ENCODE measurements at places on chromosomes 12 and 14.

DNA sequence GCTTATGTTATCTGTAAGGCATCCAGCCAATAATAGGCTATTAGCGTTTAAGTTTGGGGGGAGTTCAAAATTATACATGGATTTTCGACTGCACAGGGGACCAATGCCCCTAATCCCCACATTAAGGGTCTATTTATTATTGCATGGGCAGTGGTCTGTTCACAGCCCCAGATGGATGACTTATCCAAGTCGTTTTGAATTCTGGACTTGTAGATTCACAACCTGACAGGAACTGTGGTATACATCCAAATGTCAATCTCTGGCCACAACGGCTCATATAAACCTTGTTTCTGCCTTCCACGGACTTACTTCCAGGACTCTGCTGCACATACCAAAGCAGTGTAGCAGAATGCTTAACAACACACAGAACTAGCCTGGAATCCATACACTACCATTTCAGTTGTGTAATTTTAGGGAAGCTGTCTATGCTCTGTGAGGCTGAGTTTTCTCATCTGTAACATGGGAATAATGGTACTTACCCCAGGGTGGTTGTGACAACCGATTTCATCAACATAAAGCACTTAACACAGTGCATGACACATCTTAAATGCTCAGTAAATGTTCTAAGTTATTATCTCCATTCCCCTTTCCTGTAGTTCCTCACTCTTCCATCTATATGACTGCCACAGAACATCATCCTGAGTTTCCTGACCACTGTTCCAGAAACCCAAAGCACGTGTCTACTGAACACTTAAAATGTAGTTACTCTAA is 3.7 kb downstream of the DDX24 start:
- no peak for DNase-seq

GRCh38 chr12:64192644-64193444 is 29.3 kb downstream of the KICS2 start:
- DNase-seq = no peak

DNA sequence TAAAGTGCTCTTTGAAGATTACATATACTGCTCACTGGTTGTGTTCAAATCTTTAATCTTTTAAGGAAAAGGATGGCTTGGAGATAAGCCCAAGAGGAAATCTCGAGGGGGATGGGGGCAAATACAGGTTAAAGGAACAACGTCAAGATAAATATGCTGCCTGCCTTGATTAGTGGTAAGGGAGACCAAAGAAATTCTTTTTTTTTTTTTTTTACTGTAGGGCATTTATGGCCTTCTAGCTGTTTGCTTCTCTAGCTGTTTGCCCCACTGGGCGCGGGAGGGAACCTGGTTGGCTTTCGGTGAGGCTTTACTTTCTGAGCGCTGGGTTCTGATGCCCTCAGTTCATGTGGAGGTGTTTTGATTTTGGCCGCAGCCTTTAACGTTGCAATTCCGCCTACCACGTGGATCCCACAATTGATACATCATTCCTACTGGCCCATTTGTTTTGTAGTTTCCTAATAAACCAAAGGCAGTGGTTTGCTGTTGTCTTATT is 5.7 kb downstream of the CCND2 start:
- DNase-seq = no peak

GRCh38 chr12:24206621-24207020 is 257.2 kb upstream of the SOX5 start:
- no peak for DNase-seq

DNA sequence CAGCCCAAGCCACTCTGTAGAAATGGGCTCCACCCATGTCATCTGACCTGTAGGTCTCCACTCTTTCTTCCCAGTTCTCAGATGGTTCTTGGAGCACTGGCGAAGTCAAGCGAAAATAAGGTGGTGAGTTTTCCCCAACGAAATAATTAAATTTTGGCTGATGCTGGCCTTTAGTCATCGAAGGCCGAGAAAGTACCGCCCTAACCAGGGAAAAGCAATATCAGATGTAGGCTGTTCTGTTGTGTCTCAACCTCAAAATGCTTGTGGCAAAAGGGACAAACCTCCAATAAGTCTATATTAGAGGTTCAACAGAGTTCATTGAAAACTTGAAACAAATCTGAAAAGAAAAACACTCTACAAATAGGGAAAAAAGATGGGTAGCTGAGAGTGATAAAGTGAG is 48.6 kb upstream of the BCAT1 start:
- no peak for DNase-seq

DNA sequence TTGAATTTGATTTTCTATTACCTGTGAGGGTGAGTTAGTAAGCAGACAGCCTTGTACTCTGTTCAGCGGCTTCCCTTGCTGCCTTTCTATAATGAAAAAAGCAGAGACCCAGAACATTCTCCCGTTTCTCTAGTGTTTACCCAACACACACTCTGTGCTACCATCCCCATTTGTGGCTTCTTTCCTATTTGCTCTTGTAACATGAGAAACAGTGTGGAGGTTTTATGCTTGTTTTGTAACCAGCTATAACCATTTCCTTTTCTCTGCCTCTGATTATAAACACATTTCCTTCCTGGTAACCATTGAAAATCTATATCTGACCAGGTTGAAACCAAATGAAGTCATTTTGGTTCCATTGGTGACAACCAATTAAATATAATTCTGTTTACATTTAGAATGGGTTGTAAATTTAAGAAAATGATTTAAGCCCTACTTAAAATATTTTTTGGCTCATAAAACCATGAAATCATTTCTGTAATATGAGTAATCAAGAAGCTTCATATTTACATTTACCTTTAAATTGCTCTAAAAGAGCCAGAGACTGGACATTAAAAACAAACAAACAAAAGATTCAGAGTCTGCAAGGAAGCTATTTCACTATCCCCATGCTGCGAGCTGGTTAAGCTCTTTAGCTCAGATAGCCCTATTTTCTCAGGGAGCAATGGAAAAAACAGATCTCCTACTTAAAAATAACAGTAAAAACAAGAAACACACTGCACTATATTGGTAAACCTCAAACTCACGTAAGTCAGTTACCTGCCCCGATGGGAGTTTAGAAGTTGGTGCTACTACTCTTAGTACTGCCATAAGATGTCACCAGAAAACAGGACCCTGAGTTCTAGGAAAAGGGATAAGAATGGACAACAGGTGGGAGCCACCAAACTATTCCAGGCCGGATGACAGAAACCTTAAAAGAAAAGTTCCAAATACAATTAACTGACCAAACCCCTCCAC is 206.5 kb upstream of the EEA1 start:
- no peak for DNase-seq

GRCh38 chr14:56741325-56741724 is 69.0 kb downstream of the OTX2 start:
- DNase-seq = no peak

DNA sequence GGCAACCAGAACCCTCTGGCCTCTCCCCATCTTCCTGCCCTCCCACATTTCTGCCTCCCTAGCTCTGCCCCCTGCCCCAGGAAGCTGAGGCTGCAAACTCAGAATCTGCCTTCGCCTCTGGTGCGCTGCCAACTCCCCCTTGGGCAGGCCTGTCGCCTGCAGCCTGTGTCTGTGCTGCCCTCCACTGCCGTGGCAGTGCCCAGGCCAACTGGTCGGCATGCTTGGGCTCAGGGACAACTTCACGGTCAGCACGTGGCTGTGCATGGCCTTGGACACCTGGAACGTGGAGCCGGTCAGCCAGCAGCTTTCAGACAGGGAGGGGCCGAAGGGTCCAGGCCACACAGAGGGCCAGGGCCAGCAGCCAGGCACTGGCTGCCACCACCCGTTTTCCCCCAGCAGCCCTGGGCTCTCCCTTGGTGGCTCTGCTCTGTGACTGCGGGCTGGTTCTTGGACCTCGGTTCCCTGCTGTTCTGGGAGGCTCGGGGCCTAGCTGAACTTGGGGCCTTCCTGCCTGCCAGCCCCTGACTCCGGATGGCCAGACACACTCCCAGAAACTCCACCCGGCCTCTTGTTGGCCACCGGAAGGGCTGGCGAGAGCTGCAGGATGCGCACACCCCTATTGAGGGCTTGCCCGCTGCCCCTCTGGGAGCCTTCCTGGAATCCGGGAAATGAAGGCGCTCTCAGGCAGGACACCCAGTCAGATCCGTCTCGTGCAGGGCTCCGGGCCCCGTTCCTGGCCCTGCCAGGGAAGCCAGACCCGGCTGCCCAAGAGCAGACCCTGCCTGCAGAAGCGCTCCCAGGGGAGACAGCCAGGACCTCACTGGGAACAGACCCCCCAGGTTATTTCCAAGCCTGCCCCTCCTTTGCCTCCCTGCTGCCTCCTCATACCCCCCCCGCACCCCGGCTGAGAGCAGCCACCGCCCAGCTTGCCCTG is 34.2 kb upstream of the PPP1R13B start:
- DNase-seq = no peak

GRCh38 chr12:118979763-118980406 is 1.5 kb upstream of the SRRM4 start:
- no peak for DNase-seq

DNA sequence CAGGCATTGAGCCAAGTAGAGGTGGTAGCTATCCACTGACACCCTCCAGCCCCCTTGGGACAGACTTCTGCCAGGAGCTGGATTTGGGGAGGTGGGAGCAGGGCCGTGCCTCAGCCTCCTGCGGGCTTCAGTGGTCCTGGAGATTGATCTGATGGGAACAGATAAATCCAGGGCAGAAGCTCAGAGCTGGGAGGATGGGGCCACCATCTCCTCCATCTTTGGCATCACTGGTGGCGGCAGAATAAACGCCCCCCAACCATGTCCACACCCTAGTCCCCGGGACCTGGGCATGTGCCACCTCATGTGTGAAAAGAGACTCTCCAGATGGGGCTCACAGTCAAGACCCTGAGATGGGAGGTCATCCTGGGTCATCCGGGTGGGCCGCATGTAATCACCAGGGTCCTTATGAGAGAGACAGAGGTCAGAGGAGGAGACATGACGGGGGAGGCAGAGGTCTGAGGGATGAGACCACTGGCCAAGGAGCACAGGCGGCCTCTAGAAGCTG is 209.6 kb upstream of the RTL1 start:
- DNase-seq = no peak

DNA sequence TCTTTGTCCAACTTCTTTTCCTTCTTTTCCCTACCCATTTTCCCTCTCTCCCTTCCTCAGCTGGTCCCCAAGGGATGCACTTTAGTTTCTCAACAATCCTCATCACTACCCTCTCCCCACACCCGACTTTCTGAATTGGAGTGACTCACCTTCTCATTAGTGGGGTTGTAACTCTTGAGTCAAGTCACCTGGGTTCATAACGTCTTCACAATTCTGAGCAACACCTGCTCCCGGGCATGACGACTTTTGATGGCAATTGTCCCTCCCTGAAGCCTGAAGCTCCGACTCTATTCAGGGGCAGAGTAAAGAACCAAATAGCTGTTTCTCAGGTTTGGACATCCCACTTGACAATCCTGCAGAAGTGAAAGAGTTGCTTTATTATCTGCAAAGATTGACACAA is 82.7 kb upstream of the OTX2 start:
- no peak for DNase-seq

DNA sequence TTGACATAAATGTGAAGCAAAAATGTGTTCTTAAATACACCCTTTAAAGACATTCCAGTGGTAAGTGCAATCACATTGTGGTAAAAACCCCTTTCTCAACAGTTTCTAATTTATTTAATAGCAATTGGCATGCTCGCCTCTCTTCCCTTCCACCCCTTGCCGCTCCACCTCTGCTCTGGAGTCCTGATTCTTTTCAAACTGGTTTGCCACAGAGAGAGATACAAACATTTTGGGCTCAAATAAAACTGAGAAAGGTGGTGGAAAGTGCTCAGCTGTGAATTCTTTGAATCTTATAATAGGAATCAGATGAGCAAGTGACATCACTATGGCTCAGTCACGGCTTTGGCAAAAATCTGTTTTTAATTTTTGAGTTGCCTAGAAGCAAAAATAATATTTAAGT is 993.9 kb downstream of the GALC start:
- DNase-seq = no peak

DNA sequence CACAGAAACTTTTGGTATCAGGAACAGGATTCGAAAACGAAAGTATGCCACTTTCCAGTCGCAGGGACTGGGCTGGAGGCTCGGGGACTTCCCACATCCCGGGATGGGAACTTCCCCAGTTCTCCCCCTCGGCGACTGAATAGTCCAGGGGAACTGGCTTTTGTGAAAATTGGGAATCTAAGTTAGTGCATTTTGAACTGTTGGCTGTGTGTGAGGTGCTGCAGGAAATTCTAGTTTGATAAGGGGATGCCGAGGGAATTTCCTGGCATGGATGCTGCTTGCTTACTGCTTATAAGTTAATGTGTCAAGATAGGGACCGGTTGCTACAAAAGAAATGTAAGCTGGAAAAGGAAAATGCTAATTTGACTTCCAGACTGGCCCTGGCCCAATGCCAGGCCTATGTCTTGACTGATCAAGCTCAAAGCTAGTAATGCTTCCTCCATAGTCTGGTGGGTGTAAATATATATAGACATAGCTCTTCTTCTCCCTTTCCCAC is 73.4 kb upstream of the EIF5 start:
- DNase-seq = no peak

GRCh38 chr12:8603286-8603685 is 9.4 kb downstream of the AICDA start:
- DNase-seq = no peak

GRCh38 chr12:132117558-132117875 is 26.6 kb downstream of the DDX51 start:
- DNase-seq = no peak

- no peak for DNase-seq
These were observed 84.8 kb downstream of the PEBP1 start for GRCh38 chr12:118220702-118221101.

GRCh38 chr12:56462565-56462964 is 5.8 kb upstream of the SPRYD4 start:
- no peak for DNase-seq

- no peak for DNase-seq
These were observed 38.8 kb downstream of the CDKL1 start for GRCh38 chr14:50357753-50358395.

DNA sequence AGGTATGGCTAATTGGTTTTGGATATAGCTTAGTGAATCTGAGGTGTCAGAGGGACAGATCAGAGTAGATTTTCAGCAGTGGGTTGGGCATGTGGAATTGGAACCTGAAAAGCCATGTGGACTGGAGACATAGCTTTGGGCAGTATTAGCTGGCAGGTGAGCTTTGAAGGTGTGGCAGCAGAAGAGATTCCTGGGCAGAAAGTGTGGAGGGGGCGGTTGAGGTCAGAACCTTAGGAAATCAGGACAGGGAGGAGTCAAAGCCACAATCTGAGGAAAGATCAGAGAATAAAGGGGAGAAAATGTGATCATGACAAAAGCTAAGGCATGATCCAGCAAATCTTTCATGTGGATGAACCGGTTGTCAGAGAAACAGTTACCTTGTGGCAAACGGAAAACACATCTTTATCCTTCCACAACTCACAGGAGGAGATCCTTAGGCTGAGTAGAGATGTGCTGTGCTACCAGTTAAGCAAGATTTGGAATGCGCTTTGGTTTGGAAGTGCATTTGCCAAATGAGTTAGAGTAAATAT is 56.4 kb downstream of the PTGER2 start:
- no peak for DNase-seq
